ENCODE measurements at places on chromosomes 7 and 10. TPM values are rescaled to one million over a fixed set of nuclear protein-coding genes. Genes with fewer than 3 reads are reported as not detected.
A peak's percentile ranks its signal among the peaks of the same experiment; 100 is the strongest.

The GCK gene
- not detected for total RNA-seq

The MMRN2 gene
- 0.06 TPM for total RNA-seq

The DNAJC9 gene
- 50.3 TPM for total RNA-seq

The LIPF gene
- not detected for total RNA-seq

The CYP2C19 gene
- total RNA-seq = not detected

The FXYD4 gene
- total RNA-seq = not detected

The BPGM gene
- 68.1 TPM for total RNA-seq

The MARCHF5 gene
- 10.3 TPM for total RNA-seq

The HOGA1 gene
- total RNA-seq = not detected

The ZPBP gene
- not detected for total RNA-seq

GRCh38 chr10:115045499-115045898 is 47.7 kb upstream of the ATRNL1 start:
- DNase-seq = no peak

DNA sequence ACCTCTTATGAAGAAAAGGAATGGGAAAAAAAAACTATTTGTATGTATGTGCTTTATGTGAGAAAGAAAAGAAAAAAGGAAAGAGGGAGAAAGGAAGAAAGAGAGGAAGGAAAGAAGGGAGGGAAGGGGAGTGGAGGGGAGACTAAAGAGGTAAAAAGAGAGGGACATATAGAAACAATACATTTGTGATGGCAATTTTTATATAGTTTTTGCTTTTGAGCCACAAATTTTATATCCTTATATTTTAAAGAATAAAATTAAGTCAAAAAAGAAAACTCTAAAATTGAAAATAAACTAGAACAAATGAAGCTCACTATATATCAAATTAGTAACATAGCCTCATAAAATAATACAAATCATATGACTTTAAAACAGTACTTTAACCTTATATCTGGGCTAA is 11.0 kb downstream of the C7orf25 start:
- no peak for DNase-seq

- no peak for DNase-seq
Measured at GRCh38 chr7:129690701-129691100, 79.2 kb downstream of the NRF1 start.

DNA sequence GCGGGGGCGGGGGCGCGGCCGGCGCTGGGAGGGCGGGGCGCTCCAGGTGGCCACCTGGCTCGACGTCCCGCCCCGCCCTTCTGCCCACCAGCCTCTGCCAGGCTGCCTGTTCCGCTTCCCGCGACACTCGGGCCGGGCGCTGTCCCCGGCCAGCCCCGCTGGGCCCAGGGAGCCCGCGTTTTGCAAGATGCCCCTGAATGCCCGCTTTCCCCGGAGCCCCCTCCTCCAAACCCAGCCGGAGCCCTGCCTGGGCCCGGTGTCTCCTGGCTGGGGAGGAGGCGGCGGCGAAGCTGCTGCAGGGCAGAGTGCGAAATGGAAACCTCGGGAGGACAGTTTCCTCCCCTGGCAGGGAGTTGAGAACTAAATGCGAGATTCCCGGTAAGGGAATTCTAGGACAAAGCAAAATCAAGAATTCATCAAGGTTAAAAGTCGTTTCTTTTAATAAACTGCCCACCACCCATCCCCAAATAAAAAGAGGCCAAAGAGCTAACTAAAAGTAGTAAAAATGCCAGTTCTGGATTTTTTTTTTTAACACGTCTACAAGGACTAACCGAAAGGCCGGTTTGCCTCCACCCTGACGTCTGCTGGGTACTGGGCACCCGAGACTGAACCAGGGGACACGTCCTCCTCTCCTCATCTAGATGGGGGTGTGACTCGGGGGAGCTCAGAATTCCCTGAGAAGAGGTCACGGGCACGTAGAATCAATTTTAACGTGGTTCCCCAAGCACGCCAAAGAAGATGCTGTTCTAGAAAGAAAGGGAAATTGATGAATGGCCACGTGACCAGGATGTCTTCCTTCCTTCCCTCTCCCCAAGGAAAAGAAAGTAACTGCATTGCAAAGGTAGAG is 200.4 kb upstream of the NFE2L3 start:
- peak; percentile 21 for DNase-seq

GRCh38 chr10:44463511-44464121 is 78.7 kb upstream of the CXCL12 start:
- no peak for DNase-seq

GRCh38 chr10:378930-379704 is 243.9 kb downstream of the ZMYND11 start:
- DNase-seq = no peak

GRCh38 chr7:107559864-107560263 is 3.9 kb downstream of the COG5 start:
- peak; percentile 37 for DNase-seq

DNA sequence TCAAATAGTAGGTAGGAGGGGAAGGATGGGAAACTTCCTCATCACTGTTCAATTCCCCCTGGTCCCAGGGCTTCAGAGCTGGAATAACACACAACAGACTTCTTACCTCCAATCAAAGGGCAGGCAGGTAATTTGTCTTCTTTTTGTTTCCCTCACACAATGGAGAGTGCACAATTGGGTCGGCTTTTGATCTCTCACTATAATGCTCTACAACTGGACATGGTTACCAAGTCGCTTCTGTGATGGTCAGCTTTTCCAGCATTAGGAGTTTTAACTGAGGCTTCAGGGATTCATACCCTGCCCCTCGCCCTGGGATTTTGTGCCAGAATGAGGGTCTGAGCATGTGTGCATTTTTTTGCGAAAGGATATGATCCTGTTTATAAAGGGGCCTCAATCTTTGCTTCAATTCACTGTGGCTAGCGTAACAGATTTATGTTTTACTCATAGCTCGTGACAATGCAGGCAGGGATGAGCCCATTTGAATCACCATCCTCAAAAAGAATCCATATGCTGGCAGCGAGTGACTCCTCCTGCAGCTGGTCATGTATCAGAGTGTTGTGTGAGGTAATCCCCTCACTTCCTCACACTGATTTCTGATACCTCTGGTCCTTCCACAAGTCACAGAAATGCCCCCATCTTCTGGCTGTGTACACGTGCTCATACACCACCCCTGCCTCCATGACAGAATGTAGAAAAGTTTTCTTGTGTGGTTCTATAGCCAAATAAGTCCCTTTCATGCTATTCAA is 189.6 kb downstream of the CTTNBP2 start:
- DNase-seq = peak; percentile 22

DNA sequence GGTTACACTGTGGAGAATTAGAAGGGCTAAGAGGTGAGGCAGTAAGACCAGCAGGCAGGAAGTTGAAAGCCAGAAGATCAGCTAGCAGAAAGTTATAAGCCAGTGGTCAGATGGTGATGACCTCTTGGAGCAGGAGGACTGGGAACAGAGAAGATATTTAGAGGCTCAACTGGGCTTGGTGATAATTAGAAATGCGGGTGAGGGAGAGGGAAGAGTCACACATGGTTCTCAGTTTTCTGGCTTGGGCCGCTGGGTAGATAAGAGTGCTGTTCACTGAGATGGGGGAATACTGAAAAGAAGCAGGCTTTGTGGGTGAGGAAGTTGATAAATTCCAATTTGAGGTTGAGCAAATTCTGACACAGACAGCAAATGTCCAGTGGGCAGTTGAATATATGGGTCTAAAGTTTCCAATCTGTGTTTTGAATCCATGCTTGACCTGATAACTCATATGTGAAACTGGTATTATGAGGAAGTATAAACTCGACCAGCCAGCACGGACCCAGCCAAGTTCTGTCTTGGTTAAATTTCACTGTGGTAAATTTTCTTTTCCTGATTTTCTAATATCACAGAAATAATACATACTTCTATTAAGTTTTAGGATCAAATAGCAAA is 22.7 kb downstream of the LSMEM1 start:
- no peak for DNase-seq

DNA sequence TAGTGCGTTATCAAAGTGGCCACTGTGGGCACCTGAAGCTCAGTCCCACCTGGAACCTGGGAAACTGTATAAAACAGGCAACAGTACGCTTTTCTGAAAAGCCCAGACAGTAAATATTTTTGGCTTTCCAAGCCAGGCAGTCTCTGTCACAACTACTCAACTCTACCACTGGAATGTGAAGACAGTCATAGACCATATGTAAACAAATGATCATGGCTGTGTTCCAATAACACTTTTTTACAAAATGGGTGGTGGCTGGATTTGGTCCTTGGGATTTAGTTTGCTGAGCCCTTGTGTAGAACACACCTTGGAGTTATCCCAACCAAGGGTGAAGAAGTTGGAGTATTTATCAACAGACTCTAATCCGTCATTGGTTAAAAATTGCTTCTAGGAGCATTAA is 259.9 kb downstream of the SKIDA1 start:
- peak; percentile 33 for DNase-seq

DNA sequence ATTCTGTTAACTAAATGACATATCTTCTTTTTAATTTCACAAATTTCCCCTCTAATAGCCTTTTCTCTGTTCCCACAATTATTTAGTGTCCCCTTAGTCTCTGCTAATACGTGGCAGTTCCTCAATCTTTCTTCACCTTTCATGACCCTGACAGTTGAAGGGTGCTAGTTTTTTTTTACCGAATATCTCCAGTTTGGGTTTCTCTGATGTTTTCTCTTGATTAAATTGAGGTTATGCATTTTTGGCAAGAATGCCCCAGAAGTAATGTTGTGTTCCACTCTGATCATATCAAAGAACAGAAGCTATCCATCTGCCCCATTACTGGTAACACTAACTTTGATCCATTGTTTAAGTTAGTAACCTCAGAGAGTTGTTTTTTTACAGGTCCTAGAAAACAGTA is 133.6 kb upstream of the ASAH2 start:
- DNase-seq = no peak

- no peak for DNase-seq
Measured at GRCh38 chr10:71627230-71627939, 92.2 kb downstream of the C10orf105 start.

DNA sequence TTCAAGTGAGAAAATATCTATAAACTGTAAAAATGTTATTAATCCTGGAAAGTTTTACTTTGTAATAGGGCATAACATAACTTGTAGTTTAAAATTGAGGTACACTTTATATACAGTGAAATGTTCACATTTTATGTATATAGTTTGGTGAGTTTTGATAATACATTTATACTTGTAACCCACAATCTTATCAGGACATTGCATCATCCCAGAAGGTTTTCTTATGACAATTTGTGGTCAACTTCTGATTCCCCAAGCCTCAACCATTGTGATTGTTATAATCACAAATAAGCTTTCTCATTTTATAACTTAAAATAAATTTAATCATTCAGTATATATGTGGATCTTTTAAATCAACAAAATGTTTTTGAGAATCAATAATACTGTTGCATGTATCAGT is 151.1 kb downstream of the TFPI2 start:
- DNase-seq = no peak

DNA sequence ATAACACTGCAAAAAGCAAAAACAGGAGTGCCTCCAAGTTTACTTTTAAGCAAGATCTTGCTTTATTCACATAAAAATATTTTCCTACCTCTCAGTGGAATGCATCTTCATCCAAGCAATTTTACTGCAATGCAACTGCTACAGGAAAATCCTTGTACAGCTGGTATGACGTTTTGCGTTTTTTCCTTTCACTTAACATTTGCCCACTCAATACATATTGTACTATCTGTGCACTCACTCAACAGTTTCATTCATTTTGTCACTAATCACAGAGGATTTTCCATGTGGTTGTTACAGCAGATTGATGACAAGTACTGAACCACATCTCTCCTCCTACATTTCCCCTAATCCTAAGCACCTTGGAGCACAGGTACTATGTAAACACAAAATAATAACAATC is 222.0 kb upstream of the IMMP2L start:
- DNase-seq = no peak

GRCh38 chr10:87734987-87735827 is 75.5 kb downstream of the PAPSS2 start:
- peak; percentile 15 for DNase-seq

DNA sequence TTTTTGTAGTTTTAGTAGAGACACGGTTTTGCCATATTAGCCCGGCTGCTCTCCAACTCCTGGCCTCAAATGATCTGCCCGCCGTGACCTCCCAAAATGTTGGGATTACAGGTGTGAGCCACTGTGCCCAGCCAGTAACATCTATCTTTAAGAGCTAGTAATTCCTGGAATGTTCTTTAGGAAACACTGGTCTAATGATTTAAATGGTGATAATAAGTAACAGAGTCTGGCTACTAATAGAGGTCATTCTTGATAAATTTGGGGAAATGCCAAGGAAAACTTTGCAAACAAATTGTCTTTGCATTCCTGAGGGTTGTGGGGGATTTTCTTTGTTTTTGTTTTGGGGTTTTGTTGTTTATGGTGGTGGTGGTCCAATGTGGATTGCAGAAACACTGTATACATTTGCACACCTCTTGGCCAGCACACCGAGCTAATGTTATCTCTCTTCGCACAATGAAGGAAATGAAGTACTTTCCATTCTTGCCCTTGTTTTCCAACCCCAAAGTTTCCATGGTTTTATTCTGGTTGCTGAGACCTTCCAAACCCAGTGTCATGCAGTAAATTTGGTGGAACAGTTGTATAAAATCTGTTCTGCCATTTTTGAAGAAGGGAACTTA is 51.3 kb upstream of the WIPF3 start:
- DNase-seq = no peak

DNA sequence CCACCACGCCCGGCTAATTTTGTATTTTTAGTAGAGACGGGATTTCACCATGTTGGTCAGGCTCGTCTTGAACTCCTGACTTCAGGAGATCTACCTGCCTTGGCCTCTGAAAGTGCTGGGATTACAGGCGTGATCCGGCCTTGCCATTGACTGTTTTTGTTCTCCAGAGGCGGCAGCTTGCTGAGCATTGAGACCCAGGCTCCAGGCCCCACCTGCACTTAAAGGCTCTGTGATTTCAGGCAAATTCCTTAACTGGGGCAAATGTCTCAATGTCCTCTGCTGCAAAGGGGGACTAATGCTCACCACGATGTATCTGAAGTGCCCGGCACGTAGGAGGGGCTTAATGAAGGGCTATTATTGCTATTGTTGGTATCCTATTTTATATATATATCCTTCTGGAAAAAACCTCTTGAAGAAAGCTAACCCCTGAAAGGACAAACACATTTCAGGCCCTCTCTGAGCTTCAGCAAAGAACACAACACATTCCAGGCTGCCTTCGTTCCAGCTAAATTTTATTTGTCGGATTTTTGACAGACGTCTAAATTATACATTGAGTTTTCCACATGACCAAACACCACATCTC is 29.0 kb downstream of the TRIM8 start:
- DNase-seq = no peak

DNA sequence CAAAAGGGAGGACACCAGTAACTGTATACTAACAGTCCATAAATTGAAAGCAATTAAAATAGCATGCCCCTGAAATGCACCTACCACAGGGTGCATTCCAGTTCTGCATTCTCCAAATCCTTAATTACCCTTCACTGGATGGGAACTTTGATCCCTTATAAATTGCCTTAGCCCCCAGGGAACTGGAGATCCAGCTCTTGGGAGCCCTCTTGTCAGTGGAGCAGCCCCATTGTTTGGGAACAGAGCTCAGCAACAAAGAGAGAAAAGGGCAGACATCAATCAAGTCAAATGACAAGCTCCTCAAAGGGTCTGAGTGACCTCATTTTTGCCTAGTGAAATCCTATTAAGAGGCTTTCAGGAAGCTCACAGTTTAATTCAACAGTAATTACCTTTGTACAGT is 472.6 kb downstream of the XPNPEP1 start:
- DNase-seq = no peak

GRCh38 chr10:72524489-72524888 is 101.4 kb downstream of the MICU1 start:
- no peak for DNase-seq

All from Daoy (cell line).